ENCODE measurements at places on chromosomes 3 and 15.
A peak's percentile ranks its signal among the peaks of the same experiment; 100 is the strongest.

DNA sequence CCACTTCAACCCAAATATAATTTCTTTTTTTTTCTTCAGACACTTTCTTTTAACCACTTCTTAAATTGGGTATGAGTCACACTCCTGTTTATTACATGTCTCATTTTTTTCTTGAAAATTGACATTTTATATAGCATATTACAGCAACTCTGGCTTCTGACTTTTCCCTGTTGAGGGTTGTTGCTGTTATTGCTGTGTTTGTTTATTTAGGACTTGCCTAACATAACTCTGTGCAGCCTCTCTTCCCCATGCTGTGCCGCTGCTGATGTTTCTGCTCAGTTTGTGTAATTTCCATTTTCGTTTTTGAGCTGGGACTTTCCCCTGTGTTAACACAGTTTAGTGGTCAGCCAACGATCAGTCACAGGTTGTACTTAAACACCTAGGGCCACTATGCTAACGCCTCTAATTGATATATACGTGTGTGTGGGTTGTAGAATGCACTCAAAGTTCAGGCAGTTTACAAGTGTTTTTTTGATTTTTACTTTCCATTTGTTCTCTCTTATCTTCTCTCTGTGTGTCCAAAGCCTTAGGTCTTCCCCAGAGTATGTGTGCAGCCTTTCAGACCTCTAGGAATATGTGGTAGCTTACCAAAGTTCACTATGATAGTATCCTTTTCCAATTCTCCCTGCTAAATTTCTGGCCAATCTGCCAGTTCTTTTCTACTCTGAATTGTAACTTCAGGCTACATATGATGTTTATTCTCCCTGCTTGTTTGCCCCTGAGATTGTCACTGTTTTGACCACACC lies 337.2 kb downstream of the ZBTB20 start:
- DNase-seq = no peak

DNA sequence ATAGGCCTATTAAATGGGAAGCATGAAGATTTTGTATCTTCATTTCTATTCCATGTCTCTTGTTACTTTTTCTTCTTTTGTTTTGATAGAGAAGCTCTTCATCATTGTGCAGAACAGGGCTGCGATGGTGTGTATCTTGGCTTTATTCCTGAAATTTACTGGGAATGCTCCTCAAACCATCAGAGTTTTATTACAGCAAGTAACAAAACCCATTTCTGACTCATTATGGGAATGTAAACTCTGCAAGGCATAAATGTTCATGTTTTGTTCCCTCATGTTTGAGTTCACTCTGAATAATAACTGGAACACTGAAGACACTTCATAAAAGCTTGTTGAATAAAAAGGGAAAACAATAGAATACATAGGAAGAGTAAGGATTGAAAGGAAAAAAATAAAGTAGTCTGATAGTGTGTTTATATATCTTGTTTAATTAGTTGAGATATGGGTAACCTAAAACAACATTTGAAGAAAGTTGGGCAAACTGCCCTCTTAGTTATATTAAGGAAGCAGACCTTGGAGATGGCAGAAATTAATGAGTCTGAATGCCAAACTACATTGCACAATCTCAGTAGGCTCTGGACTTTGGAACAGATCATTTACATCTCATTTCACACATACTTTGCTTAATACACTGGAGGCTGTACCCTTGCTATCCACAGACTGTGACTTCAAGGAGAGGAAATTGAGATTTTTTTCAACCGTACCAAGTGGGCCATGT lies 521.5 kb downstream of the GRM7 start:
- DNase-seq = peak; percentile 44

- no peak for DNase-seq
These were observed 34.8 kb upstream of the CHRNB4 start for GRCh38 chr15:78675617-78676360.

GRCh38 chr15:55737373-55737772 lies 5.6 kb downstream of the PRTG start:
- no peak for DNase-seq

DNA sequence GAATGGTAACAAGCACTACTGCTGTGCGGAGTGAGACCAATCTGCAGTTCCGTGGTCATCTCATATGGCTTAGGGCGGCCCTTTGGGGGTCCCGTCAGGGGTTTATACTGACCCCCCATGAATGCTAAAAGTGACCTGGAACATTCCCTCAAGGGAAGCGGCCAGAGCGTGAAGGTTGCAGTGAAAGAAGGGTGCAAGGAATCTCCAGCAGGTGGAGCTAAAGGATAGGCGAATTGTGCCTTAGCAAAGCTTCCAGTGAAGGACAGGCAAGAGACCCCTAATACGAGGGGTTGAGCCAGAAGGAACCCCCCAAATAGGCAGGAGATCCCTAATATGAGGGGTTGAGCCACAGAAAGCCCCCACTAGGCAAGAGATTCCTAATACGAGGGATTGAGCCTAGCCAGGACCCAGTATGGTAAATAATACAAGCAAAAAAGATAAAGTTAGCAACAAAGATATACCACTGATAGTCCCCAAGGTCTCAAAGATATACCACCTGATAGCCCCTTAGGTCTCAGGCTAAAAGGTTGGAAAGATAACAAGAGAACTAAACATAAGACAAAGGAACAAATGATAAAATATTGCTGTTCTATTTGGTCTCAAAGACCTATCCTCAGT lies 32.8 kb downstream of the ZNF589 start:
- peak; percentile 76 for DNase-seq

- DNase-seq = no peak
These were observed 94.6 kb upstream of the IQSEC1 start for GRCh38 chr3:13167829-13168228.

- DNase-seq = peak; percentile 2
These were observed 39.1 kb upstream of the CMTM7 start for GRCh38 chr3:32352563-32352962.

DNA sequence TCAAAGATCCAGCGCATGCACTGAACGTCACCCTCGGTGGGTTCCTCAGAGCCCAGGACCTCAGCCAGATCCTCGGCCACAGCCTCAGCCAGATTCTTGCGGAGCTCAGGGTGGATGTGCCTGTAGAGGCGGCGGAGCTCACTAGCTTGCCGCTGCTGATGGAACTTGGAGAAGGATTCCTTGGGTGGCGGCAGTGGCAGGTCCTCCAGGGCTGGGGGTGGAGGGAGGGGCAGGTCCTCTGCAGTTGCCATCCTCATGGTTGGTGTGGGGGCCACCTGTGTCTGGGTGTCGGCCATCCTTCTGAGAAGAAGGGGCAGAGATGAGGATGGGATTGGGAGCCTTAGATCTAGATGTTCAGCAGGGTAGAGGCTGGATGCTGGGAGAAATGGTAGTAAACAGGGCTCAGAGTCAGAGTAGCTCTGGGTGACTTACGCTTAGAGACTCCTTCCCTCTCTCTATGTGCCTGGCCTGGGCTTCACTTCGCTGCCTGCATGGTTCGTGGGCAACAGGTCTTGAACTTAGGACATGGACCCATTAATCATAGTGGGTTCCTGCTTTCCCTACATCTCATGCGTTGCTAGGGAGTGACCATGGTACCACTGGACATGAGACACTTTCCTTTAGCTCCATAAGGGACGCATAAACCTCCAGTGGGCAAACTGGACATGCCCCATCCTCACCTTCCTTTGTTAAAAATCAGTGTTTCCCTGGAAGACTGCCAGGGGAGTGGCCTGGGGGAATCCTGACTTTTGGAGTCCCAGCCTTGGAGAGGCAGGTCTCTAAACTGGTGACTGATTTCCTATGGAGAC lies 3.0 kb downstream of the XIRP1 start:
- no peak for DNase-seq

GRCh38 chr15:96180087-96180748 lies 150.3 kb upstream of the NR2F2 start:
- no peak for DNase-seq

GRCh38 chr3:15976524-15976923 lies 178.7 kb upstream of the ANKRD28 start:
- no peak for DNase-seq

DNA sequence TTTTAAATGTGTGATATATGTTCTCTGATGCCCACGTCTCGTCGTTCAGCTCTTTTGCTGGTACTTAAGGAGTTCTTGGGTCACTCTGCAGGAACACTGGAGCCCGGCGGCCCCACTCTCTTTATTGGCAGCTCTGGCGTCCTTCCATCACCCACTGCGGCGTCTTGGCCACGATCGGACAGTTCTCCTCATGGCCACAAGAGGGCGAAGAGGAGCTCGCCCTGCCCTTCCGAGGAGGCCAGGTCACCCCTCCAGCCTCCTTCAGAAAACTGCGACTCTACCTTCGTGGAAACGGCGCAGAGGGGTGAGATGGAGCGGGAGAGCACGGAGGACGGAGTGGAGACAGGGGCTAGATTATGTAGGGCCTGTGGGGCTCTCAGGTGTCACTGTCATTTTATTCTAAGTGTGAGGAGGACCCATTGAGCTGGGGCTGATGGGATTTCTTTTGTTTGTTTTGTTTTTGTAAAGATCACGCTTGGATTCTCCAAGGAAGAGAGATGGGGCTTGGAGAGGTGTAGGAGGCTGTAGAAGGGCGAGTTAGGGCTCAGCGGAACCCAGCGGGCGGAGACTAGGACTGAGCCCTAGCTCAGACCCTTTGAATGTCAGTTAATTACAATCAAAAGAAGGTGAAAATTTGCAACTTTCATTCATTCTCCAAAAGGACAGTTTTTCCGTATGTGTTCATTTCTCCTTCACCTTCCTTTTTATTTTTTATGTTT lies 28.0 kb upstream of the GABRA5 start:
- DNase-seq = peak; percentile 37

DNA sequence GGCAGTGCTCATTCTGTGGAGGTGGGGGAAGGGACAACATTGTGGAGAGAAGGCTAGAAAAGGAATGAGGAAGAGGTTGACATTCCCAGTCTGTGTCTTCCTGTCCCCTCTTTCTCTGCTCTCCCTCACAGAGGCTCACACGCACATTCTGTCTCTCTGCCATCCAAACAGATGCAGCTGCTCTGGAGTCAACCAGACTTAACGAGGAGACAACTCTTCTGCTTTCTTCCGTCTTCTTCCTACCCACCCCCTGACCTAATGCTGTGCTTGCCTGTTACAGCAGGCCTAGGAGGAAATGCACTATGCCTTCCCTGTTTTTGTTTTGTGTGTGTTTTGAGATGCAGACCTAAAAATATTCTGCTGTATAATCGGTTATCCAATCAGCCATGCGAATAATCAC lies 121.9 kb downstream of the CACNA1D start:
- DNase-seq = no peak

GRCh38 chr15:88647351-88648105 lies 8.7 kb downstream of the ISG20 start:
- no peak for DNase-seq

DNA sequence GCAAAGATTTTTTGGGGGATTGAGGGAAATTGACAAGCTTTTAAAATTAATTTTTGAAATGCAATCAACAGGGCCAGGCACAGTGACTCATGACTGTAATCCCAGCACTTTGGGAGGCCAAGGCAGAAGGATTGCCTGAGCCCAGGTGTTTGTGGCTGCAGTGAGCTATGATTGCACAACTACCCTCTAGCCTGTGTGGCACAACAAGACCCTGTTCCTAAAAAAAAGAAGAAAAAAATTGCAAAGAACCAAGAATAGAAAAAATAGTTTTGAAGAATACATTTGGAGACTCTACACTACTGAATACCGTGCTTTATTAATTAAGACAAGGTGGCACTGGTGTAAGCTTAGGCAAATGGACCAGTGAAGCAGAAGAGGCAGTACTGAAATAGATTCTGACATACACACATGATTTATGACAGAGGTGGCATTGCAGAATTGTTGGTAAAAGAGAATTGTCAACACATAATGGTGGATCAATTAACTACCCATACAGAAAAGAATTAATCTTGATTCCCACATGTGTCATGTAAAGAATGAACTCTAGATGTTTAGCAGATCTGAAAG lies 443.3 kb upstream of the ATP11B start:
- no peak for DNase-seq

GRCh38 chr3:65811086-65811761 lies 227.5 kb downstream of the MAGI1 start:
- no peak for DNase-seq

GRCh38 chr3:111152496-111152895 lies 80.9 kb downstream of the NECTIN3 start:
- DNase-seq = no peak

- DNase-seq = no peak
These were observed 11.2 kb downstream of the PTH1R start for GRCh38 chr3:46888705-46889104.

- no peak for DNase-seq
These were observed 82.3 kb downstream of the CHSY1 start for GRCh38 chr15:101169495-101170071.

DNA sequence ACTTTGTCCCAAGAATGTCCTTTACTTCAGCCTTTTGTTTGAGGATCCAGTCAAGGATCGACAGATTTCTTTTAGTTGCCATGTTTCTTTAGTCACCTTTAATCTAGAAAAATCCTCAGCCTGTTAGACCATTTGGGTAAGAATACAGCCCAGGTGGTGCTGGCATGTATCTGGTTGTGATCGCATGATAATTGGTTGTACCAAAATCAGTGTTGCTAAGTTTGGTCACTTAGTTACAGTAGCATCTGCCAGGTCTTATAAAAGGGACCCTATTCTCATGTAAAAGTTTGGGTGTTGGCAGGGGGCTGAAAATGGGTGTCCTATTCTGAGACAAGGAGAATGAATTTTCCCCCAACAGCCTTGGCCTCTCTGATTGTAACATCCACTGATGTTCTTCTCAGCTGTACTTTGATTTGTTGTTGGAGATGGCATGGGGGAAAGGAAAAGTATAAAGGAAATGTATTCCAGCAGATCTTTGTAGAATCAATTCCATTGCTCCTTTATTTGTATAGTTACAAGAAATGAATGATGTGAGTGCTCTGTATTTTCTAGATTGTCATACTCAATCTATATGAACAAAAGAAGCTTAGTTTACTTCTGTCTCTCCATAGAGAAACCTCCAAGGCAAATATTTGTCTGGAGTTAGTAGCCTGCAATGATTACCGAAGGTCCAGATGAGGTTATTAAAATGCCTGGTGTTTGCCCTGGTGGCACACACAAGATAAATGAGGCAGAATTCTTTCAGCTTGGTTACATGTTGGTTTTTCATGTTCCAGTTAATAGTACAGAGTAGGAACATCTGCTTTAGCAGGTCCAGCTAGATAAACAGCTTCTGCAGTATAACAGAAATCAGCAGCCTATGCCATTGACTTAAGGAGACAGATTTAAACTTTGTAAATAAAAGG lies 65.7 kb downstream of the CMTM8 start:
- DNase-seq = no peak

- DNase-seq = no peak
These were observed 264.8 kb downstream of the ROBO2 start for GRCh38 chr3:77304700-77305021.

DNA sequence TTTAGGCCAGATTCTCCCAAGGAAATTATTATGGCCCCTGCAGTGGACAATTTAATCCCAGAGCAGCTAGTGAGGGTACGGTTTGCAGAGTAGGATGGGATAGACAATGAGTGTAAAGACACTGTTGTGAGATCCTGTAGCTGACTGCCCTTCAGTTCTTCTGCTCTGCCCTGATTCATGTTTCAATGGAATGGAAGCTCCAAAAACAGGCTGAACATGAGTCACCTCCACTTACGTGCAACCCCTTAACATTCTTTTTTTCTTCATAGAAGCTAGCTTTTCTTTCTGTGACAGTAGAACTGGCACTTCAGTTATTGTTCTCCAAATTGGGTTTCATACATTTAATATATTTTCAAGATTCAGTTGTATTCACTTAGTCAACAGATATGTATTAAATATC lies 32.1 kb downstream of the CLDN18 start:
- DNase-seq = no peak

Data from NCI-H526 (cell line).